ENCODE measurements at places on chromosomes 12 and 14.

DNA sequence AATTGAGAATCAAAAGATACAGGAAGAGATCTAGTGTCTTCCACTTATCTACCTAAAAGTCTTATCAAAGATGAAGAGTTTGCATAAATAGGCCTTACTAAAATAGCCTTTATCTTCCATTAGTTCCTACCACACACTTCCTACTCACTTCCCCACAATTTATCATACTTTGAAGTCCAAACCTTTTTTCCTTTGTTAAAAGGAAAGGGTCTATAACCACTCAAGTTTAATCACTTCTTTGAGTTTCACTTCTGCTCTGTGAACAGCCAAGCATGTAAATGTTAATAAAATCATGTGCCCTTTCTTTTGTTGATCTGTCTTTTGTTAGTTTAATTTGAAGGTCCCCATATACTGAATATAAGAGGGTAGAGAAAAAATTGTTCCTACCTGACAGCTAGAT, 114.5 kb downstream of the PHLDA1 start:
- DNase-seq = no peak

GRCh38 chr12:59548930-59549329, 46.9 kb upstream of the SLC16A7 start:
- no peak for DNase-seq

GRCh38 chr12:51980051-51980808, 26.5 kb upstream of the TAMALIN start:
- peak; percentile 42 for DNase-seq

GRCh38 chr12:52322069-52322468, 871 bp upstream of the KRT83 start:
- no peak for DNase-seq

- DNase-seq = no peak
Observed at GRCh38 chr14:21300892-21301291, 21.0 kb downstream of the RPGRIP1 start.

GRCh38 chr12:121966959-121967358, 48.6 kb downstream of the CFAP251 start:
- no peak for DNase-seq

DNA sequence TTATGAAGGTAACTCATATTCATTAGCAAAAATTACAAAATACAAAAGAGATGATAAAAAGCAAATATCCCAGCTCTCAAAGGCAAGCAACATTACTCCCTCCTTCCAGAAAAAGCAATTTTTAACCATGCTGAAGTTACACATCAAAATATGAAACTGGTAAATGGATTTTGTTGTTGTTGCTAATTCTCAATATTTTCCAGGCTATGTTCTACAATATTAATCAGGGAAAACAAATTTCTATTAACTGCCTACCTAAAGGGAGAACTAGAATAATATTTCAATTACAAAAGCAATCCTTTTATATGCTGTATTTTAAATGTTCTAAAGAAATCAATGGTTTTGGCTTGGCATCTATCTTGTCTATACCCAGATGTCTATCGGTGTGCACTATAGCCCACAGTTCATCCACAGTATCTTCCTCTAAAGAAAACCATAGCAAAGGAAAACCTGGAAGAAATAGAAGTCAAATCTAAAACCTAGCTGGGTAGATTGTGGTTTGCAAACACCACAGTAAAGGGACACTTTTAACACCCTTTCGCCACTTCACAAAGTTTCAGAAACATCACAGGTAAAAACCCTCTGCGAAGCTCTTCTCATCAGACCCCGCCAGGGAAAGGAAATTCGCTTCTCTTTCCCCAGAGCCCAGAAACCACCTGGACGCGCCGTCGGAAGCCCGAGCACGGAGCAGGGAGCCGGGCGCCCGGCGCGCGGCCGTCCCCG, 32.0 kb downstream of the TC2N start:
- DNase-seq = no peak

- DNase-seq = no peak
Observed at GRCh38 chr12:68303850-68304249, 28.3 kb downstream of the MDM1 start.

DNA sequence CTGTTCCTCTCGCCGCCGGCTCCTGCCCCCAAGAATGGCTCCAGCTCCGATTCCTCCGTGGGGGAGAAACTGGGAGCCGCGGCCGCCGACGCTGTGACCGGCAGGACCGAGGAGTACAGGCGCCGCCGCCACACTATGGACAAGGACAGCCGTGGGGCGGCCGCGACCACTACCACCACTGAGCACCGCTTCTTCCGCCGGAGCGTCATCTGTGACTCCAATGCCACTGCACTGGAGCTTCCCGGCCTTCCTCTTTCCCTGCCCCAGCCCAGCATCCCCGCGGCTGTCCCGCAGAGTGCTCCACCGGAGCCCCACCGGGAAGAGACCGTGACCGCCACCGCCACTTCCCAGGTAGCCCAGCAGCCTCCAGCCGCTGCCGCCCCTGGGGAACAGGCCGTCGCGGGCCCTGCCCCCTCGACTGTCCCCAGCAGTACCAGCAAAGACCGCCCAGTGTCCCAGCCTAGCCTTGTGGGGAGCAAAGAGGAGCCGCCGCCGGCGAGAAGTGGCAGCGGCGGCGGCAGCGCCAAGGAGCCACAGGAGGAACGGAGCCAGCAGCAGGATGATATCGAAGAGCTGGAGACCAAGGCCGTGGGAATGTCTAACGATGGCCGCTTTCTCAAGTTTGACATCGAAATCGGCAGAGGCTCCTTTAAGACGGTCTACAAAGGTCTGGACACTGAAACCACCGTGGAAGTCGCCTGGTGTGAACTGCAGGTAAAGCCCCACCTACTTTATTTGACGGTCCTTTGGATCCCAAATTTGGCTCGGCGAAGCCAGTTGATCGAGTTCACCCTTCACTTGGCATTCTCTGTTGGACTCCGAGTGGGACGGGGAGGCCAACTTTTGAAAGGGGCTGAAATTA, 1.5 kb downstream of the WNK1 start:
- peak; percentile 29 for DNase-seq

DNA sequence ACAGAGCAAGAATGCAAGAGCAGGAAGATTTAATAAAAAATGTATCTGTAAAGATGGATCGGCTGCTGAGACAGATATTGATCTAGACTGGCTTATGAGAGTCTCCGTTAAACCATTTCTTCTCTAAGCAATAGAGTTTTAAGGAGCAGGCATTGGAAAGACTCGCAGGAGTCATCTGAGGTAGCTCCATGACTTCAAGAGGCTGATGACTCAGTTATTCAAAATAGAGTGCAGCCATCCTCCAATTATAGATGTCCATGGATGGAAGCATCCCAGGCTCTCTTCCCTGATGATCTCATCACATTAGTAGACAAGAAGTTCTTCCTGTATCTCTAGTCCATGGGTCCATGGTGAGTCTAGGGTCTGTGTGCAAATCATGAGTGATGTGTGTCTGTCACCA, 638.3 kb upstream of the TMEM132C start:
- DNase-seq = no peak

DNA sequence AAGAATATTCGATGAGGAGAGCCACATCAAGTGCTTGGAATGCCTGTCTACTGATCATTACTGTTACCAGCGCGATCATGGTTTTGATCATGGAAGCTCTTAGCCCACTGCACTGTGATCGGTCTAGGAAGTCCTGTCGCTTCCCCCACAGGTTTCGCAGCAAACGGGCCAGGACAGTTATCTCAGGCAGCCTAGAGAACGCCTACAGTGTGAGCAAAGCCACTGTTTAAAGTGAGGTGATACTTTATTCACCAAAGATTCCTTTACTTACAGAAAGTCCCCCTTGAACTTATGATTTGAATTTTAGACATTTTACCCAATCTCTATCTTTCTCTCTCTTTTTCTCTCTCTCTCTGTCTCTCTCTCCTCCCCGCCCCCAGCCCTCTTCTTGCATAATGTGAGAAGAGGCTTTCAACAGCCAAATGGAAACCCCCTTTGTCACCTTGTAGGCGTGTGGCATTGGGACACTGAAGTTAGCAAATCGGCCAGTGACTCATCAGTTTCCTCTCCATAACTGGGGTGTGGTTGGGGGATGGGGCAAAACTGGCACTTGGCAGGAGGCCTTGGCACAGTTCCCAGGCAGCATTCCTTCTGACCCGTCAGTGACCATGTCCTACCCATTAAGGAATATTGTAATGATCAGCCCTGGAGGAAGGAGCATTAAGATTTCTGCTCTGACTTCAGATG, 214.8 kb downstream of the CHST11 start:
- peak; percentile 72 for DNase-seq

DNA sequence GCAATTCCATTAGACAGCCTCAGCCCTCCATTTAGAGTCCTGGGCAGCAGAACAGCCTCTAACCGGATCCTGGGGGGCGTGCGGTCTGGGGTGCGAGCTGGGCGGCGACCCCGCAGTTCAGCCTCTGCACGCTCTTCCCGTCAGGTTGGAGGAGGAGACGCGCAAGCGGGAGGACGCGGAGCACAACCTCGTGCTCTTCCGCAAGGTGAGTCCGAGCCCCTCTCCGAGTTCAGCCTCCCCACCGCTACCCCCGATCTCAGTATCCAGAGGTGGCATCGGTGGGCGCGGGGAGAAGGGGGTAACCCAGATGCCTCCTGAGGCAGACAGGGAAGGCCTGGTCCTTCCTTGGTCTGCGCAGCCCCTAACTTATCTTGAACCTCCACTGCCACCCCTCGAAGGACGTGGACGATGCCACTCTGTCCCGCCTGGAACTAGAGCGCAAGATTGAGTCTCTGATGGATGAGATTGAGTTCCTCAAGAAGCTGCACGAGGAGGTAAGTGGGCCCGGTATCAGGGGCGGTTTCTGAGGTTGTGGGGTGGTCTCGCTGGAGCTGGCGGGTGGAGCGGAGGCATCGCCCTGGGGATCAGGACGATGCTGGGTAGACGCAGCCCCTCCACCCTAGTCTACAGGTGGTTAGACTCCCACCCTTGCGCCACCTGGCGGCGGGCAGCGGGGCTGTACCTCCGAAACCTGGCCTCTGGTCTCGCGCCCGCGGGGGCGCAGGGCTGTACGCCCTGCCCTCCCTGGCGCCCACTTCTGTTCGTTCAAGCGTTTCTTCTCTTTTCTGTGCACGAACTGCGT, 1.3 kb downstream of the PRPH start:
- peak; percentile 17 for DNase-seq

GRCh38 chr14:23936084-23936829, 17.3 kb upstream of the DHRS4 start:
- no peak for DNase-seq

DNA sequence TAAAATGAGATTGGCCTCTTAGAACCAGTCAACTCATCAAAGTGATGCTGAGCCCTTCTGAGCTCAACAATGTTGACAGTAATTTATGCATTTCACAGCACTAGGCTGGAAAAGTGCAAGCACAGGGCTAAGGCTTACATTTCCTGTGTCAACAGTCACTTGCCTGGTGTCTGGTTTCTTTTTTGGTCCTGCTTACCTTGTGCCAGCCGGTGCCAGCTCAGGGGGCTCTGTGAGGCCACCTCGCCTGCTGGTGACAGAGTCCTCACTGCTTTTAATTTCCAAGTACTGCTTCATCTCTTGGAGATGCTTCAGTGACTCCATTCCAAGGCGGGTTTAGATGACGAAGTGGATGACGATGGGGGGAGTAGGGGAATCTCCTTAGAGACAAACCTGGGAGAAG, 53.1 kb upstream of the KCNA1 start:
- no peak for DNase-seq
